ENCODE measurements at places on chromosomes 2 and 18.

GRCh38 chr18:57674891-57675290 is 53.3 kb upstream of the NARS1 start:
- ATAC-seq, result no peak

DNA sequence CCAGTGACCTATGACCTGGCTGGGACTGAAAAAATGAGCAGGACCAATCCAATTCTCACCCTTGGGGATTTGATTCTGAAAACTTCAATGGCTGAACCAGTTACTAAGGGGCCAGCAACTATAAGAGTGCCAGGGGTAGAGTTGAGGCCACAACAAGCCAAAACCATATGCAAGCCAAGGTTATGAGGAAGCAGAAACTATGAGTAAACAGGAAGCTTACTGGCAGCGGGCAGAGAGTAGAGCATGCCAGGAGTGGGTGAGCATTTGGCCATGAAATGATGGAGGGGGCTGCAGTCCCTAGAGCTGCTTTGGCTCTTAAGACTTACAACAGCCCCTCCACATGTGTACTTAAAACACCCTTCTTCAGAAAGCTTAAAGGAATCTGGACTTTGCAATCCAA is 82.4 kb downstream of the RBMS1 start:
- peak; percentile 74 for ATAC-seq

GRCh38 chr18:62952807-62953206 is 237.5 kb downstream of the PHLPP1 start:
- ATAC-seq, result no peak

DNA sequence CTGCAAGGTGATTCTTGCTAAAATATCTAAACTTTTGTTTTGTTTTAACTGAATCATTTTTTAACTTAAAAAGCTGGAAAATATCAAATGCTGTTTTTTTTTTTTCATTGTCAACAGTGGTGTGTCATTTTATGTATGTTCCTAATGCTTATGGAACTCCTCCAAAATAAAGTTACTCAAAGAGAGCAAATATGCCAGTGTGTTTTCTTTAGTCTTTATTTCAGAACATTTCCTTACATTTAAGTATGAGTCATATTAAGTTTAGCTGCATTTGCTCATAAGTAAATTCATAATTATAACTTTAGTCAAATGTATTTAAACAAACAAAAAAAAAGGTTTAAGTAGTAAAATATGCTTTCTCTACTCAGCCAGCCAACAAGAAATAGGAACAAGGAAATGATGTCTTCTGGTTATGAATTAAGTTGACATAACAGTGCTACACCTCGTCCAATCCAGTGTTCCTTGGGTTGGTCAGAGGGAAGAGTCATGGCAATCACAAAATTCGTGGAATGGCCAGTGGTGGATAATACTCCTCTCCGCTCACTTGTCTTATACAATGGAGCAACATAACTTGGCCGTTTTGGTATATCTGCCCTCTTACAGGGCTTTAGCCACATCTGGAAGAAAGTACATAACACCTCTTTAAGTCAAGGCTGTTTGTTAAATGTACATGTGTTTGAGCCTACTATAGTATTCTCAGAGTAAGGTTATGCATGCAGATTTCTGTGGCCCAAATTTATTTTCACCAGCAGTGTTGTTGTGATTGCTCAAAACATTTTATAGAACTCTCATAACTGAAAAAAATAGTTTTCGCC is 80.7 kb downstream of the SLC39A10 start:
- no peak for ATAC-seq

DNA sequence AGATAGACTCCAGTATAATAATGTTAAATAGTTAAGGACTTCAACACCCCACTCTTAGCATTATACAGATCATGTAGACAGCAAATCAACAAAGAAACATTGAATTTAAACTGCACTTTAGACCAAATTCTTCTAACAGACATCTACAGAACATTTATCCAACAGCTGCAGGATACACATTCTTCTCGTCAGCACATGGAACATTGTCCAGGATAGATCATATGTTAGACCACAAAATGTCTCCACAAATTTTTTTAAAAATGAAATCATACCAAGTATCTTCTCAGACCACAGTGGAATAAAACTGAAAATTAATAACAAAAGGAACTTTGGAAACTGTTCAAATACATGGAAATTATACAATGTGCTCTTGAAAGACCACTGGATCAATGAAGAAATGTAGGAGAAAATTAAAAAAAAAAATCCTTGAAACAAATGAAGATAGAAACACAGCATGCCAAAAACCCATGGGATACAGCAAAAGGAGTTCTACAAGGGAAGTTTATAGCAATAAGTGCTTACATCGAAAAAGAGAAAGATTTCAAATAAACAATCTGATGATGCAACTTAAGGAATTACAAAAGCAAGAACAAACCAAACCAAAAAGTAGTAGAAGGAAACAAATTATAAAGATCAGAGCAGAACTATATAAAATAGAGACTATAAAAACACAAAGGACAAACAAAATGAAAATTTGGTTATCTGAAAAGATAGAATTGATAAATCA is 12.3 kb upstream of the SPP2 start:
- no peak for ATAC-seq

- ATAC-seq, result peak; percentile 93
These were observed 46.4 kb upstream of the BZW1 start for GRCh38 chr2:200765139-200765951.

- ATAC-seq, result no peak
These were observed 73.8 kb downstream of the KIF5C start for GRCh38 chr2:148948868-148949267.

GRCh38 chr2:242011167-242011513 is 141.6 kb downstream of the RTP5 start:
- peak; percentile 53 for ATAC-seq

- no peak for ATAC-seq
These were observed 105.6 kb downstream of the PRPF40A start for GRCh38 chr2:152611458-152612231.

DNA sequence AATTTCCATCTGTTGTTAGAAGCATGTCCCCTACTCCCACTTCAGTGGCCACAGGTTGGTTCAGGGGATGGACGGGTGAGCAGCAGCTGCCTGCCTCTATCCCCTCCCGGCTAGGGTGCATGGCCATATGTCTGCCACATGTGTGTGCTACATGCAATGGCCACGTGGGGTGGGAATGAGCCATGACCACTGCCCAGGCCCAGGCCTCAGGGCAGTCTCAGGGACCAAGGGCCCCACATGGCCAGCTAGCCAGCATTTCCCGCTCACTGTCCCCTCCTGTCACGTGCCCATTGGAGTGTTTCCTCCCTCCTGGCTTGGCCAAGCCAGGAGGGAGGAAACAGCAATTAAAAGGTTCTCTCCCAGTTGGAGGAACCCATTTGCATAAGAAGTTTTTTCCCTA is 117.1 kb downstream of the KCNS3 start:
- ATAC-seq, result no peak

DNA sequence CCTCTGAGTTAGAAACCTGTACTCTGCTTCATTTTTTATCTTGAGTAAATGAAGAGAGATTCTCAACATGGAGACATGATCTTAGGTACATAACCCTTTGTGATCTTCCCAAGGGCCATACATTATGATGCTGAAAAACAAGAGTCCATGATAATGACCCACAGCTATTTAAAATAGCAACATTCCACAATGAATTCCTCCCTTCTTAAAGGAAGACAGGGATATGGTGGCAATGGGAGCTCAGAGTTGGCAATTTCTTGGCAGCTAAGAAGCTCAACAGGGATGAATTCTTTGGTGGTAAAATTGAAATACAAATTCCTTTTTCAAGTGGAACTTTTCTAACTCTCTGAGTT is 638.5 kb downstream of the CNTNAP5 start:
- ATAC-seq, result no peak

All from activated T-helper 17 cell treated with anti-CD3 and anti-CD28 coated beads, Interleukin-2, amount 50 U/mL, for 72 hours (primary cell).